ENCODE measurements at places on chromosomes 7 and 10.

DNA sequence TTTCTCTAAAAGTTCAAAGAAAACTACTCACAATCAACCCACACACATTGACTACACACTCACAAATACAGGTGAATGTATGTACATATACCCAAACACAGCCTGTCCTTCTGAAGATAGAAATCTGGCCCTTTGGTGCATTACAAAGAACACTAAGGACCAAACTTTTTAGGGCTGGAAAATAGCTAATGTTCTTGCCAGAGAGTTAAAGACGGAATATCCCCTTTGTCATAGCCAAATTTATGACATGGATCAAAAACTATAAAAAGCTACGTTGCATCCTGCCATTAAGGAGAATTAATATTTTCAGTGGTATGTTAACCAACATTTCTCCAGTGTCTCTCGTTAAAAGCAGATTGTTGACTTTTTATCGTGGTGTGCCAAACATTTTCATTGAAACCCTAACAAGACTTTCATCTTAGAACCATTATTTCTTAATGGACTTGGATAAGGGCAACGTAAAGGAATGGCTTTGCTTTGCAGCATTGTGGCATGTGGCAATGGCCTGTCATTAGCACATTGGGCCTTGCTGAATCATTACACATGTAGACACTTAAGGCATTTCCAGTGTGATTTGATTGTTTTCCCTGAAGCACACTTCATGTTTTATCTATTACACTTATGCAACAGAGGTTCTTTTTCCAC lies 150.9 kb upstream of the MEOX2 start:
- DNase-seq = peak; percentile 30

GRCh38 chr10:86098187-86098881 lies 268.3 kb downstream of the GRID1 start:
- no peak for DNase-seq

- no peak for DNase-seq
These were observed 244.7 kb downstream of the PTEN start for GRCh38 chr10:88108115-88108610.

DNA sequence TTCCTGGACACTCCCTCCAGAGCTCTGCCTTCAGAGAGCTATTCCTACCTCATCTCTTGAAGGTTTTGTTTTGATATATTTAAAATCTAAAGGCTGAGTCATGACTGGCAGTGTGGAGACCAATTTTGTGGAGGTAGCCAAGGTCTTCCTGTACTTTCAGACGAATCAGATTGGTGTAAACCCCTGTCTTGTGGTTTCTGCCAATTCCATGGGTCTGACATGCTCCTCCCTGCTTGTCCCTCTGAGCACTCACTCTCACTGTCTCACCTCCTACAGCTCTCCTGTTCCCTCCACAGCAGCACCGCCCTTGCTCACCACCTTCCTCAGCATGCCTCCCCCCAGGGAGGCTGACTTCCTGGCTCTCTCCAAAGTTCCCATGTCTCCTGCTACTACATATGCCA lies 179.8 kb downstream of the NPSR1 start:
- DNase-seq = no peak

DNA sequence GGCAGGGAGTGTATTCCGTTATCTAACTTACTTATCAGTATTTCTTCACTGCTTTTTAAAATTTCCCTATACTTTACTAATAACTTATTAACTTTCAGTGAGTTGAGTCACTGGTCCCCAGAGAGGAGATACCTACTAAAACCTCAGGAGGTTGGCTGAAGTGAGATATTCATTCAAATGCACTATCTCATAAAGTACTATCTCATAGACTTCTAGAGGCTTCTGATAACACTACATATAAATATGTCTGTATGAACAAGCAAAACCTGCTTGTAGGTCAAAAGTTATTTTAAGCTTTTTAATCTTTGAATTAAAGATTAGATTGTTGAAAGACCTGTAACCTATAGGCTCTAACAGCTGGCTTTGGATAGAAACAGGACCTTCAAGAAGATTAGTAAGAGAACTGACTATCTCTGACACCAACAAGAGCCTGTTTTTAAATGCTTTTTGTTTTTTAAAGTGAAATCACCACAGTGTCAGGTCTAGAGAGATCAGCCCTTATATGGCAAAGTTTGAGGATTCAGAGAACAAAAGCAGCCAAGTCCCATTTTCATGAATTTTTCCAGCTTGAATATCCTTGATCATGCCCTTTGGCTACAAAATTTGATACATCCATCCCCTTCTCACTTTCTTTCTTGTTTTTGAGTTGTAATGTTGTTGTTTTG lies 242.2 kb downstream of the ARL4A start:
- DNase-seq = no peak

DNA sequence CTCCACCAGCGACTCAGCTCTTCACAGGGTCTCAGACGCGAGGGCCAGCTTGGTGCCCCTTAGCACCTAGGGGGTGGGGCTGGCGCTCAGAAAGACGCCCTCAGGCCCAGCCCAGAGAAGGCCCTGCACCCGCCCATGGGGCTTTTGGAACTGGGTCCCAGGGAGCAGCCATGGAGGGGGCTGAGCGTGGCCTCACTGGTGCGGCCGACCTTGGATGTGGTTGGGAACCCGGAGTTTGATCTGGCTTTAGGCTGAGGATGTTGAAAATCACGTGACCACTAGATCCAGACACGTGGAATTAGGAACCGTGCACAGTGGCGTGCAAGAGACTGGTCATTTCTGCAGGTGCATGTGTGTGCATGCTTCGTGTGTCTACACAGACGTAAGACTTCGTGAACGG lies 185.4 kb downstream of the DNAJB6 start:
- no peak for DNase-seq

DNA sequence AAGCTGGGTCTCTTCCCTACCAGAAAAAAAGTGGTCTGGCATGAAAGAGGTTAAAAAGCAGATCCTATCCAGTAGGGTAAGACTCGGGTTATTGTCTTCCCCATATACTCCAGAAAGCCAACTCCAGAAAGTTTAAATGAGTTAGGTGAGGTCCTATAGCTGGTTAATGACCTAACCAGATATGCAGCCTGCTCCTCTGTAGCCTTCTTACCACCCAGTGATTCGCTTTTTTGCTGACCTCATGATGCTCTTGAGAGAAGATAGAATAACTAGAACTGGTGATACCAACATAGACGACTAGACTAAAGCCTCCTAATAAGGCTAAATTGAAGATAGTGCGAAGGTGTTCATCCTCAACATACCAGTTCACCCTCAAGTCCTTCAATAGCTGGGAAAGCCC lies 675 bp upstream of the GIMAP1 start:
- no peak for DNase-seq

DNA sequence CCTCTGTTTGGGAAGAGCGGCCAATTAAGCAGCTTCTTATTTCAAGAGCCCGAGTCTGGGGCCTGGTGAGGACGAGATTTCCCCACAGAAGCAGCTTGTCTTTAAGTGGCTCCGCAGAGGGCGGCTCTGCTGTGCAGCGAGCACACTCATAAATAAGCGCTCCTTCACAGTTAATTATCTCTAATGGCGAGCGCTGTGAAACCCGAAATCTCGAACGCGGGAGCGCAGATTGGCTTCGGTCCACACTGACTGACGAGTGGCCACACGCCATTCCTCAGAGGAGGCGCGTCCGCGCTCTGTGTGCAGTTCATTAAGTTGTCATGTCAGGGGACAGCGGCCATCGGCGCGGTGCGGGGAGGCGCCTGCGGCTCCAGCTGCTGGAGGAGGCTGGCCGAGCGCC lies 560.9 kb downstream of the DNAJB6 start:
- no peak for DNase-seq

GRCh38 chr7:96328016-96328415 lies 6.1 kb upstream of the SLC25A13 start:
- no peak for DNase-seq

- no peak for DNase-seq
These were observed 145.8 kb downstream of the CDH23 start for GRCh38 chr10:71542478-71542877.

DNA sequence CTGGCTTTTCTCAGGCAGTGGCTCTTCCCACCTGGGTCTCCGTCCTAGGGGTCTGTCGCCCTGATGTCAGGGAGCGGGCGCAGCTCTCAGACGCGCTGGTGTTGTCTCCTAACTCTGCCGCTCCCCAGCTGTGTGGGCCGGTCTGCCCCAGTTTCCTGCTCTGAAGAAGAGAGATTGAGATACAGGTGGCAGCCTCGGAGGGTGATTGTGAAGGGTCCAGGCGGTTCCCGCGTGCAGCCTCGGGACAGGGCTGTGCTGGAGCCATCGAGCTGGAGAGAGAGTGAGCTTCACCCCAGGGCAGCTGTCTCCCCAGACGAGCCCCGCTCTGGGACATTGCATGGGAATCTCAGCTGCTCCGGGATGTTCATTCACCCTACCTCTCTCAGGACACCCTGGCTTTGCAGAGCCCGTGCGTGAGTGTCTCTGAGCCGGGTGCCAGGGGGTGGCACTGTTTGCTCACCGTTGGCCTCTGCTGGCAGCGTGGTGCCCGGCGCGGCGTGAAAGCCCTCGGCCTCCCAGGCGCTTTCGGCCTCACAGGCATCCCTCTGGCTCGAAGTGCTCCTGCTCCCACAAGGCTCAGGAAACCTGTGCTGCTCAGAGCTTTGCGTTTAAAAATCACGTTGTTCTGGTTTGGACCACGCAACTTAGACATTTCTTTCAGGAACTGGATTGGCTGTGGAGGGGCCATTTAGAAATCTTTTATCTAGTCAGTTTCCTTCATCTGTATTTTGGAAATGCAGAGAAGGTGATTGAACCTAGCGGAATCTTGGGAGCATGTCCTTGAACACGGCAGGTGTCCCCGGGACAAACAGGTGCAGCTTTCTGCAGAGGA lies 33.8 kb upstream of the ZFAND2A start:
- peak; percentile 54 for DNase-seq

- DNase-seq = no peak
These were observed 123.3 kb downstream of the WDR37 start for GRCh38 chr10:1179346-1180070.

DNA sequence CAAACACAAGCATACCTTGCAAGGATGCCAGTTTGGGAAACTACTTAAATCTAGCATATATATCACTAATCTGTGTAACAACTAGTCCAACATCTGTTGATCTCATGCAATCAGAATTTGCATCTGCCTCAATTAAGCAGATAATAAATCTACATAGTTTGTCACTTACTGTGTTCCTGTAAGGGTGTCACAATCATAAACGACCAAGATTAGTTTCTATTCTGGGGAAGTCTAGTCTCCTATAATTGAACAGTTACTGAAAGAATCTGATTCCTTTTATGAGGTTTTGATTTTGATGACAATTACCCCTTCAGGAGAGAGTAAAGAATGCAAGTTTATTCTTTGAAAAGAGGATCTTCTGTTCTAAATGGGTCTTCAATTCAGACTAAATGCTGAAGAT lies 85.5 kb upstream of the LRRN3 start:
- no peak for DNase-seq

GRCh38 chr10:65294329-65294728 lies 1631.5 kb upstream of the LRRTM3 start:
- DNase-seq = no peak

DNA sequence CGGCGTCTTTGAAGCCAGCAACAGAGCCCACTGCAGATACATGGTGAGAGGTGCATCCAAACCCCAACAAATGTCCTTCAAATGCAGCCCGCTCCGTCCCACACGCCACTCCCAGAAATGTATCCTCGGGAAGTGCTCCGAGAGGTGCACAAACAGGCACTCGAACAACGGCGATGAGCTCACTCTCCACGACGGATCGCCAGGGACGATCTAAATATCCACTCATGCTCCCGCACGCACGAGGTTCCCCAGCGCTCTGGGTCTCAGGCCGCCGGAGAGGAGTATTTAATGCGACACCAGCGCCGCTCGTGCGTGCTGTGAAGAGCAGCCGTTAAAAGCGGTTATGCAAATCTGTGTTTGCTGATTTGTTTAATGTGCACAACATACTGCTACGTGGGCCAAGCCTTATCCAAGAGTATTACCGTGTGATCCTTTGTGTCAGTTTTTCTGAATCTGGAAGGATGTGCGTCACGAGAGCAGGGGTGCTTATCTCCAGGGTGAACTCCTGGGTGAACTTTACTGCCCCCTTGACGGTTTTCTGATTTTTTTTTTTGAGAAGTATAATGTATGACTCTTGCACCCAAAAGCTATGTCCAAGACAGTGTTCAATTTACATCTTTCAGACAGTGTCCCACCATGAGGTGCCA lies 48.5 kb upstream of the PPP2R2D start:
- DNase-seq = no peak

- no peak for DNase-seq
These were observed 2.2 kb upstream of the SKIDA1 start for GRCh38 chr10:21527598-21528235.

GRCh38 chr10:17787087-17787961 lies 21.8 kb upstream of the MRC1 start:
- DNase-seq = no peak

GRCh38 chr10:87105446-87106124 lies 10.6 kb downstream of the SHLD2 start:
- DNase-seq = no peak

- DNase-seq = no peak
These were observed 569.8 kb upstream of the FZD8 start for GRCh38 chr10:36211856-36212255.

GRCh38 chr10:34655286-34656170 lies 159.6 kb downstream of the PARD3 start:
- peak; percentile 41 for DNase-seq

- peak; percentile 84 for DNase-seq
These were observed 25.0 kb downstream of the ABLIM1 start for GRCh38 chr10:114632869-114633715.

- DNase-seq = no peak
These were observed 882 bp downstream of the IRF5 start for GRCh38 chr7:128938544-128939074.

- DNase-seq = peak; percentile 17
These were observed 351.2 kb downstream of the DGKB start for GRCh38 chr7:14551310-14551709.

- no peak for DNase-seq
These were observed 117.7 kb downstream of the RSU1 start for GRCh38 chr10:16699435-16700057.

GRCh38 chr7:128352153-128352537 lies 8.4 kb upstream of the RBM28 start:
- DNase-seq = peak; percentile 67

- no peak for DNase-seq
These were observed 7.3 kb upstream of the RET start for GRCh38 chr10:43069579-43069978.

GRCh38 chr7:44269417-44269816 lies 56.0 kb downstream of the CAMK2B start:
- DNase-seq = no peak

GRCh38 chr7:1271046-1271445 lies 38.4 kb downstream of the UNCX start:
- no peak for DNase-seq

- no peak for DNase-seq
These were observed 280.1 kb downstream of the TNS3 start for GRCh38 chr7:47301657-47302295.

GRCh38 chr7:144481833-144482232 lies 78.3 kb upstream of the NOBOX start:
- no peak for DNase-seq

- no peak for DNase-seq
These were observed 153.4 kb upstream of the GDF10 start for GRCh38 chr10:47146572-47146971.

- DNase-seq = no peak
These were observed 674.7 kb downstream of the CCSER2 start for GRCh38 chr10:85003083-85003482.

All from right hindlimb (tissue), 1 donor.